Stimulated activated CD8-positive, alpha-beta memory T cell treated with anti-CD3 and anti-CD28 coated beads, Interleukin-4, amount 100 ng/mL, for 48 hours (primary cell): ENCODE measurements at places on chromosomes 7 and 10.

DNA sequence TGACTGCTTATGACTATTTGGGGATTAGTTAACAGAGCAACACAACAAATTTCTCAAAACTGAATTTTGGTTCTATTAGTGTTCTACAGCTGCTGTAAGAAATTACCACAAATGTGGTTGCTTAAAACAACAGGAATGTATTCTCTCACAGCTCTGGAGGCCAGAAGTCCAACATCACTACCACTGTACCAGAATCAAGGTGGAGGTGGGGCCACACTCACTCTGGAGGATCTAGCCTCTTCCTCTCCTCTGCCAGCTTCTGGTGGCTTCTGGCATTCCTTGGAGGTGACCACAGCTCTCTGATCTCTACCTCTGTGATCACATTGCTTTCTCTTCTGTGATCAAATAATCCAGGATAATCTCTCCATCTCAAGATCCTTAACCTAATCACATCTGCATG is 194.7 kb upstream of the BMPER start:
- no peak for DNase-seq

GRCh38 chr10:131586958-131587357 is 275.4 kb upstream of the TCERG1L start:
- DNase-seq = no peak

DNA sequence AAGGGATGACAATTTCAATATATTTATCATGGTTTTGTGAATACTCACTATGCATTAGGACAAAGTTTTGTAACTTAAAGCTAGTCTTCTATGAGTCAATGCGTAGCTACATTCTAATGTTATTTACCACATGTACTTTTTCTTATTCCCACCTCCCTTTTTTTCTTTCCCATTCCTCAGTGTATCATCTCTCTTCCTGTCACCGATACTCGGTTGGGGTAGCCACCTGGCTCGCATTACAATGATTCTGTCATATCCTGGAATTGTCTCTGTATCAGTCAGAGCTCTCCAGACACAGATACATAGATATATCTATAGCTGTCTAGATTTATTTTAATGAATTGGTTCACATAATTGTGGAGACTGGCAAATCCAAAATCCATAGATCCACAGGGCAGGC is 9.8 kb upstream of the RALA start:
- DNase-seq = no peak

GRCh38 chr10:5284311-5285057 is 80.3 kb upstream of the UCN3 start:
- no peak for DNase-seq

DNA sequence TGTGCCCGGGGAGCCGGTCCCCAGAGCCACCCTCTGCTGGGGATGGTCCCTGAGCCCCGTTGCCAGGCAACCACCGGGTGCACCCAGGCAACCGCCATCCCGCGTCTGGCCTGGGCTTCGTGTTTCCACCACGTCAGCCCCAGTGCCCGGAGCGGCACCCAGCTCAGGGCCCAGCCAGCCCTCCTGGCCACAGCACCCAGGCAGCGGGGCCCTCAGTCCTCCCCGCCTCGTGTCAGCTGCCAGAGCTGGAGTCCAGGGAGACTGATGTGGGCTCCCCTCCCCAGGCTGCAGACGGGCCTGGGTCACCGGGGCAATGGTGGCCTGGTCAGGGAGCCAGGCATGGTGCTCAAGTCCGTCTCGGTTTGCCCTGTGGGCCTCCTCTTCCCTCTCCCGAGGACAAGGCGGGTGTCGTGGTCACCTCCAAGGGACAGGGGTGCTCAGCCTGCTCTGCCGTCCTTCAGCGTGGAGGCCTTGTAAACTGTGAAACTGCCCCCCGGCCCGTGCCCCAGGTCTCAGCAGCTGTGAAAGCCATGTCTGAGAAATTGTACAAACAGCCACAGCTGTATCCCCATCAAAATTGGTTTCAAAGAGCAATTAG is 72.5 kb downstream of the MICALL2 start:
- DNase-seq = no peak

- DNase-seq = peak; percentile 34
Observed at GRCh38 chr10:30581779-30582380, 47.7 kb downstream of the LYZL2 start.

- no peak for DNase-seq
Observed at GRCh38 chr7:128148676-128149075, 92.4 kb upstream of the LEP start.

DNA sequence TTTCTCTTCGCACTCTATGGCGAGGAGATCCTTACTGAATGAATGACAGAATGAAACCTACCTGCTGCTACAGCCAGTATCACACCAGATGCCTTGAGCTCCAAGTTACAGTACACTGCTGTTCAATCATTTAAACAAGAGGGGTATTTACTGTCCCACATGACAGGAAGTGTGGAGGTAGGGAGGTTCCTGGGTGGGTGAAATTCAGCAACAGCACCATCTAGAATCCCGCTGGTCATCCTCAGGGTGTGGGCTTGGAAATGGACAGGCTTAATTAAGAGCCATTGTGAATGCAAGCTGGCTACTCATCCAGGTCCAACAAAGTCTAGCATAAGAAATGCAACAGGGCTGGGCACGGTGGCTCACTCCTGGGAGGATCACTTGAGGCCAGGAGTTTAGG is 14.7 kb downstream of the CYTH3 start:
- DNase-seq = no peak

GRCh38 chr10:121296881-121297585 is 301.2 kb downstream of the FGFR2 start:
- no peak for DNase-seq

GRCh38 chr10:31020209-31020608 is 11.5 kb downstream of the ZNF438 start:
- no peak for DNase-seq

GRCh38 chr7:36820527-36821170 is 96.4 kb upstream of the AOAH start:
- DNase-seq = no peak

- no peak for DNase-seq
Observed at GRCh38 chr7:42984137-42984536, 52.0 kb downstream of the MRPL32 start.

DNA sequence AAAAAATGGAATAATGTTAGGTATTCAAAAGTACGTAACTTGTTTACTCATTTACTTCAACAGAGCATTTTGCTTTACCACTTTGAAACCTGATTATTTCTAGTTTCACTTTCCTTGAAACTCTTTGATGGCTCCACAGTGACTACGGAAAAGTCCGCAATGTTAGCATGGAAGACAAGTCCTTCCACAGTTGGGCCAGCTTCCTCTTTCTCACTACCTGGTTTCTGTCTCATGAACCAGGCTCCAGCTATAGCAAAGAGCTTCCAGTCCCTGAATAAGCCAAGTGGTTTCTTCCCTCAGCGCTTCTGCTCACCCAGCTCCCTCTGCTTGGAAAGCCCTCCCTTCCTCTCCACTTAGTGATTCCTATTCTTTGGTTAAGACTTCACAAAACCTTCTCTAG is 44.8 kb upstream of the SLC16A12 start:
- DNase-seq = no peak

- DNase-seq = no peak
Observed at GRCh38 chr10:133438711-133439273, 14.4 kb upstream of the SPRN start.

GRCh38 chr10:96964131-96964530 is 132.0 kb downstream of the LCOR start:
- no peak for DNase-seq

DNA sequence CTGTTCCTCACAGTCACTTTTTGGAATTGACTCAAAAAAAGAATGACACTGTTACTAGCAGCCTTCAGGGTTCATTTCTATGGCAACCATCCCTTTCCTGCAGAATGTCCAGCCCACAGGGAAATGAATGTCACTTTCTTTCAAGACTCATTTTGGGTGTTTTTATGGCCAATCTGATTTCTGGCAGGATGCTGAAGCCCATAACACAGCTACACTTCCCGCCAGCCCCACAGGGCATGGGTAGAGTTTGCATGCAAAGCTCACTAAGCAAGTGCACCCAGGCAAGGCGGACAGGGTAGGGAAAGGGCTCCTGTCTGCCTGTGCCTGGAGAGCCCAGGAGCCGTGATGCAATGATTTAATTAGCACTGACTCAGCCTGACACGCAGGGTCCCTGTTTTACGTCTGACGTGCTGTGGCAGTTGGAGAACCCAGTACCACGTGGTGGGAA is 26.1 kb upstream of the GPAM start:
- DNase-seq = no peak

- no peak for DNase-seq
Observed at GRCh38 chr10:119849031-119849789, 23.4 kb downstream of the MCMBP start.

DNA sequence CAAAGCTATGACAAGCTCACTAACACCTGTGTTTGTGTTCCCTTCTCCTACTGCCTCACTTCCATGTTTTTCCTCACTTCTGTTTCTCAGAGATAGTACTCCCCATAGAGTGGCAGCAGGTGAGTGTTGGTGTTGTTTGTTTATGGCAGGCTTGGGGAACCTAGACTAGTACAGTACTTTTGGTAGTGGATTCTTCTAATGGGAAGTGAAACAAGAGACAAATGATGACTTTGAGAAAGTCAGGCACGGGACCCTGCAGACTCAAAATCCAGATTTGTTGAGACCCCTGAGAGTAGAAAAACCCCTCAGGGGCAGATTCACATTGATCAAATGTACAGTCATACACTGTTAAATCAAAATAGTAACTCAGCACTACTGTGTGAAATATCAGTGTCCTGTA is 6.4 kb upstream of the CFAP69 start:
- no peak for DNase-seq

GRCh38 chr7:46387646-46388045 is 466.6 kb upstream of the IGFBP3 start:
- DNase-seq = no peak

GRCh38 chr10:93715345-93715744 is 13.0 kb upstream of the FRA10AC1 start:
- DNase-seq = no peak

- no peak for DNase-seq
Observed at GRCh38 chr7:156585025-156585648, 55.4 kb upstream of the RNF32 start.

DNA sequence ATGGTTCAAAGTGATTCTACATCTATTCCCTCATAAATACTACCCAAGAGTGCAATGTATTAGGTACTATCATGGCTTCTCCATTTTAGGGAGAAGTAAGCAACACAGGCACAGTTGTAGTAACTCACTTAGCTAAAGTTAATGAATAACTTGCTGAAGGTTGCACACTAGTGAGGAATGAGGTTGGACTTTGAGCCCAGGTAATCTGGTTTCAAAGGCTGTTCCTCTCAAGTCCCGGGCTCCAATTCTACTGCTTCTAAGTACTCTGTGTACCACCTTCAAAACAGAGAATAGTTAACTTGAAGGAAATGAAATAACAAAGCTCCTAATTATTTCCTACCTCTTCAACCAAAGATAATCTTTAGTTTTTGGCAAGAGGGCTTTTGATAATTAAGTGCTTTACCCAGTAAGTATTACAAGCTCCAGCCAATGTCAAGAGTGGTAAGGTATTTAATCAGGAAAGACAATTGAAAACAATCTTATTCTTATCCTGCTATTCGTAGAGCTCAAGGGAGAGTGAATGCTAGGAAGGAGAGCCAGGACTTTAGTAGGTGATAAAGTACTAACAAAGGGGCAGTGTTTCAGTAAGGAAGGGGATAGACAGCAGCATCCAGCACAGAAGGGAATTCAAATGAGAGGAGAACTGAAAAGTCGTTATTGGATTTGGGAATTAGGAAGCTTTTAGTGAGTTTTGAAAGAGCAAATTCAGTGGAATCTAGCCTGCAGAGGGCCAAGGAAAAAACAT is 158.2 kb upstream of the PTPRZ1 start:
- DNase-seq = no peak

DNA sequence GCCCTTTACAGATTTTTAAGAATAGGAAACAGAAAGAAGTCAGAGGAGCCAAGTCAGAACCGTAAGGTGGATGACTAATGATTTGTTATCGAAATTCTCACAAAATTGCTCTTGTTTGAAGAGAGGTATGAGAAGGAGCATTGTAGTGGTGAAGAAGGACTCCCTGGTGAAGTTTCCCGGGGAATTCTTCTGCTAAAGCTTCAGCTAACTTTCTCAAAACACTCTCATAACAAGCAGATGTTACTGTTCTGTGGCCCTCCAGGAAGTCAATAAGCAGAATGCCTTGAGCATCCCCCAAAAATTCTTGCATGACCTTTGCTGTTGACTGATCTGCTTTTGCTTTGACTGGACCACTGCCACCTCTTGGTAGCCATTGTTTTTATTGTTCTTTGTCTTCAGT is 152.9 kb downstream of the HGF start:
- DNase-seq = no peak

GRCh38 chr10:3065622-3066021 is 1.7 kb upstream of the PFKP start:
- no peak for DNase-seq

- no peak for DNase-seq
Observed at GRCh38 chr10:35843524-35844181, 201.6 kb upstream of the FZD8 start.
